ENCODE measurements at places on chromosomes 12 and 14. TPM values are rescaled to one million over a fixed set of nuclear protein-coding genes. Genes with fewer than 3 reads are reported as not detected.

Gene KRT86
- total RNA-seq = not detected

Gene RAN
- 910 TPM for total RNA-seq

Gene GARIN6
- total RNA-seq = not detected

Gene SLC25A47
- not detected for total RNA-seq

Gene IQSEC3
- total RNA-seq = not detected

Gene DDX11
- total RNA-seq = 10.8 TPM

Gene RBMS2
- 38.0 TPM for total RNA-seq

Gene FOXA1
- total RNA-seq = 0.18 TPM

Gene COX8C
- total RNA-seq = not detected

Gene CTDSP2
- 79.4 TPM for total RNA-seq

Gene REP15
- 2.5 TPM for total RNA-seq

Gene TGM1
- total RNA-seq = 0.56 TPM

Gene HECTD4
- 11.9 TPM for total RNA-seq

Gene FAM177A1
- total RNA-seq = 18.5 TPM
